Caki2 (cell line): ENCODE measurements at places on chromosomes 7 and 10.

DNA sequence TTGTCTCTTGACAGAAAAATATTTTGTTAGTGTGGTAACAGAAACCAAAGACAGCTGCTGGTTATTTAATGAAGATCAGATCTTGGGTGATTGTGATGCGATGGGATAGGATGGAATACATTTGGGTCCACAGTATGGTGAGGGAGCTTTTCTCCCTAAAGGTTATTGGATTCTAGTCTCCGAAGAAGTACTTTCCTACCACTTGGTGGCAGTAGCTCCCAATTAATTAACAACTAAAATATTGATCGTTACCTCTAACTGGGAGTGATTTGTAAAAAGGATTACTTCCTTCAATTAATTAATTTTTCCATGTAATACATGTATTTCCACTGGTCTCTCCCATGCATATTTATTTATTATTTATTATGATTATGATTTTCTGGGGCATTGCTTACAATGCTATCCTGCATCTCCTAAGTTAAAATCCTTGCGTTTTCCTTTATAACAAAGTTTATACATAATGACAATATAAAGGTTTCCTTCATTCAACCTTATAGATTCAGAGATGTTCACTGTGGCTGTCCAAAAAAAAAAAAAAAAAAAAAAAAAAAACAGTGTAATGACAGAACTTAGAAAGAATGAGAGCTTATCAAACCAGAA, 25.6 kb downstream of the TMEM196 start:
- peak; percentile 33 for DNase-seq

DNA sequence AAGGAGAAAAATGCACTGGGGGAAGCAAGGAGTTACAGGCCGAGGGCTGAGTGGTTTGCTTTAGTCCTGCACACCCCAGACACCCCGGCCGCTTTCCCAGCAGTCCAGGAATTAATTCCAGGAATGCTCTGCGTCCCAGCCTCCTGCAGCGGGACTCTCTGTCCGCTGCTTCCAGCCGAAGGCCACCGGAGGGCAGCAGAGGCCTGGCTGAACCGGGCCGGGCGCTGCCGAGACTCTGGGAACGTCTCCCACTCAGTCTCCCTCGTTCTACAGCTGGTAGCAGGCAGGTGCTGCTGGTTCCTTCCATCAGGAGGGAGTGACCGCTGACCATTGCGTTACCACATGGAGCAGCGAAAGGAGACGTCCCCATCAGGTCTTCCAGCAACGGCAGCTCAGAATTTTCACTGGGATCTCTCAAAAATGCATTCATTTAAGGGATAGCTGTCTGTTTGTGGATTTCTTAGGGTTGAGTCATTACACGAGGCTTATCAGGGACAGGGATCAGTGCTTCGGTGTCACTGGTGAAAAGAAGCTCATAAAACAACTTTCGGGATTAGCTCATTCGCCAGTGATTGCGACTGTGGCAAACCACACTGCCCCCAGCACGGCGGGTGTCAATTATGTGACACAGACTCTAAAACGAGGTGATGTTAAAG, 24.9 kb upstream of the PITRM1 start:
- peak; percentile 94 for DNase-seq

DNA sequence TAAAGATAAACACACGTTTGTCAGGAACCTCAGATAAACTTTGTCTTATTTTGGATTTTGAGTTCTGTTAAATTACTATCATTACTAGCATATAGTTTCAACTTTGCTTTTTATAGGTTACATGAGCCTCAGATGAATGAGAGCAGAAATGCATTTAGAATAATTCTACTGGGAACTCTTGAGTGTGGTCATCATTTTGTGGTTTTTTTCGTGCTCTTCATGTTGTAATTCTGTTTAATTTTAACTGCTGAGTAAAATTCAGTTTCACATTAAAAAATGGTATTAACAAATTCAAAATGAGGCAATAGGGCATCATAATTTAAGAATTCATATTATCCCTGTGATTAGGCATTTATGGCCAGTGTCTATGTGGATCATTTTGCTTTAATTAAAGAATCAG, 72.9 kb downstream of the GNAI1 start:
- DNase-seq, result no peak

DNA sequence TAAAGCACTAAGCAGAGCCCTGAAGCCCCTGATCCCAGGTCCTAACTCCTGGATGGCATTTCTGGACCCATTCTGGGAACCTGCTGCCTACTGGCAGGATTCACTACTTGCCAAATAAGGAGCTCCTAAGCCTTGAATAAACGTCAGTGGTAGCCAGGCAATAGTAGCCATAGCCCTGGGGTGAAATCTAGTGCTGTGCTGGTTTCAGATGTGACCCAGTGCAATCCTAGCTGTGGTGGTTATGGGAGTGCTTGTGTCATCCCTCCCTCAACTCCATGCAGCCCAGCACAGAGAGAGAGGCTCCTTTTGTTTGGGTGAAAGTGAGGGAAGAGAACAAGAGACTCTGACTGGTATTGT, 43.7 kb downstream of the PCLO start:
- no peak for DNase-seq

DNA sequence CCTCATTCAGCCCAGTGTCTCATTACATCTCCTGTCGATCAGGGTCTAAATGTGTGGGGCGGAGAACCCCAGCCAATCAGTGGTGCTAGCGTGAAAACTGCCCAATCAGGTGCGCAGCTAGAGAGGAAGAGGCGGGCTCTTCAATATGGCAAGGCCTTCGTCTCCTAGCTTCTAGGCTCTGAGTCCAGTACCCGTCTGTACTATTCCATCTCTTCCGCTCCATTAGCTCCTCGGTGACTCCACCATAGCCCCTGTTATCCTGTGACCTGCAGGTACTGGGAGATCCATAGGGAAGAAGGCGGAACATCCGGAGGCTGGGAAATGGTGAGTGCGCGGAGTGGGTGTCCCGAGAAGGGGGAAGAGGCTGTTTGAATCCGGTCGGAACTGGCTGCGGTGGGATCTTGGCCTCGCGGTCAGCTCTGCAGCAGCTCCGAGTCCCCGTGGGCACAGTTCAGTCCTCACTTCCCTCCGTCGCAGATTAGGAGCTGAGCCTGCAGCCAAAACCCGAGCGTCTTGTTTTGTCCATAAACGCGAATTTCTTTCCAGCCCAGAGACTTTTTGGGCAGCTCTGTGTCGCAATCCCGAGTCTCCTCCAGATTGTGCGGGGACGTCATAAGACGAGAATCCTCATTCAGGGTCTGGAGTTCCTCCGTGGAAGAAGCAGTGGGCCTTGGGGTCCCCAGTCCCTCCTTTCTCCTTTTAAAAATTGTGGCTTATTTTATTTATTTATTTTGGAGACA, at the start of gene ZNF727:
Gene ZNF727 (plus strand): TSS at position 134 of the 740 bp plus-strand sequence. CDS start 188 bp downstream, at position 322.
- DNase-seq, result no peak

- no peak for DNase-seq
Observed at GRCh38 chr10:78813998-78814399, 254.8 kb upstream of the ZMIZ1 start.

GRCh38 chr10:70935631-70936030, 47.3 kb upstream of the PCBD1 start:
- DNase-seq, result no peak

DNA sequence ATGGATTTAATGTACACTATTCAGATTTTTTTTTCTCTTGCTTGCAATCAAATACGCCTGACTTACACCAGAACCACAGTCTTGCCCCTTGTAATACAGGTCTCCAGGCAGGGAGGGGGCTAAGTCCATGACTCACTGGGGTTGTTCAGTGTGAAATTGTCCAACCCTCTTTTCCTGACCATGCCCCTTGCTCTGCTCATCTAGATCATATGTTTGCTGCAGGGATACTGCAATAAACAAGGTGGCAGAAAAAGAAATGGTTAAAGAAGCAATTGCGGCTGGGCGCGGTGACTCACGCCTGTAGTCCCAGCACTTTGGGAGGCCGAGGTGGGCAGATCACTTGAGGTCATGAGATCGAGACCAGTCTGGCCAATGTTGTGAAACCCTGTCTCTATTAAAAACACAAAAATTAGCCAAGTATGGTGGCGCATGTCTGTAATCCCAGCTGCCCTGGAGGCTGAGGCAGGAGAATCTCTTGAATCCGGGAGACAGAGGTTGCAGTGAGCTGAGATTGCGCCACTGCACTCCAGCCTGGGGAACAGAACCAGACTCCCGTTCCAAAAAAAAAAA, 85.5 kb downstream of the TMEM130 start:
- DNase-seq, result no peak

DNA sequence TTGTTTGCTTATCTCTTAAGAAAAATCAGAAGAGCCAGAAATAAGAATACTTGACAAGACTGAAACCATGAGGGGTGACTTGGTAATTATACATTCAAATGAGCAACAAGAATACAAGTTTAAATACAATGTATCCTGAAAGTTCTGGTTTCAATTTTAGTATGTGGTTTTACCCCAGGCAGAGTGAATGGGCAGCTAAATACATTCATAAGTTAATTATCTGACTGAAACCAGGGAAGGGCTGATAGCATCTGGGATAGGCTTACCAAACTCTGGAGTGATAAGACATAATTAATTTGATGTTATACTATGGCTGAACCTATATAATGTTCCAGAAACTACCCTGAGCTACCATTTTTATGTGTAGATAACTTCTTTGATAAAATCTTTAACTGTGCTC, 252.2 kb upstream of the PLXNA4 start:
- DNase-seq, result no peak

DNA sequence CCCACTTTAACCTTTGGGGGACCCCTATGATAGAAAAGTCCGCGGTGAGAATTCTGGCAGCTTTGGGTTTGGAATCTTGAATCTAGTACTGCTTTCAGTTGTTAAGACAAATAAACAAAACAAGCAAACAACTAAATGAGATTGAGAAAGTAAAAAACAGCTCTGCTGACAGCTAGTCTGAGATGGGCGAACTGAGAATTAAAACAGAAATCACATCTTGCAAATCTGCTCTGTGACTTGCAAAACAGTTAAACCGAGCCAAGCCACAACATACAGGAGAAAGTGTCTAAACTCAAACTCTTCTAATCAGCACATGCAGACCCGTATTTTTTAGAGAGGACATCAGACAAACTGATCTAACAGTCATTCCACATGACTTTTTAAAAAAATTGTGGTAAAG, 110.4 kb downstream of the SH2D4B start:
- DNase-seq, result no peak

GRCh38 chr7:83532219-83532618, 116.7 kb downstream of the SEMA3E start:
- DNase-seq, result no peak
